ENCODE measurements at places on chromosomes 6 and 20. TPM values are rescaled to one million over a fixed set of nuclear protein-coding genes. Genes with fewer than 3 reads are reported as not detected.
A peak's percentile ranks its signal among the peaks of the same experiment; 100 is the strongest.

Gene IL17A
- not detected for total RNA-seq

Gene RIPPLY2
- total RNA-seq, result not detected

DNA sequence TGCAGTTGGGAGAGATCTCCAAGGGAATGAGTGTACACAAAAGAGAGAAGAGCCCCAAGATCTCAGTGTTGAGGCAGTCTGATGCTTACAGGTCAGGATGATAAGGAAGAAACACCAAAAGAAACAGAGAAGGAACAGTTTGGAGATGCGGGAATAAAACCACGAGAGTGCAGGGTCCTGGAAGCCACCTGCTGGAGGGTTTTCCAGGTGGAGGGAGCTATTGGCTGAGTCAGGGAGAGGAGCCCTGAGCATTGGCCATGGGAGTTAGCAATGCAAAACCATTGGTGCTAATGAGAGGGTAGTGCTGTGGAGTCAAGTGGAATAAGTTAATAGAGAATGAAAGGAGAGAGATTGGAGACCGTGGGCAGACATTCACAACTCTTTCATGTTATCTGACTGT, 39.2 kb upstream of the RIN2 start:
- no peak for DNase-seq

DNA sequence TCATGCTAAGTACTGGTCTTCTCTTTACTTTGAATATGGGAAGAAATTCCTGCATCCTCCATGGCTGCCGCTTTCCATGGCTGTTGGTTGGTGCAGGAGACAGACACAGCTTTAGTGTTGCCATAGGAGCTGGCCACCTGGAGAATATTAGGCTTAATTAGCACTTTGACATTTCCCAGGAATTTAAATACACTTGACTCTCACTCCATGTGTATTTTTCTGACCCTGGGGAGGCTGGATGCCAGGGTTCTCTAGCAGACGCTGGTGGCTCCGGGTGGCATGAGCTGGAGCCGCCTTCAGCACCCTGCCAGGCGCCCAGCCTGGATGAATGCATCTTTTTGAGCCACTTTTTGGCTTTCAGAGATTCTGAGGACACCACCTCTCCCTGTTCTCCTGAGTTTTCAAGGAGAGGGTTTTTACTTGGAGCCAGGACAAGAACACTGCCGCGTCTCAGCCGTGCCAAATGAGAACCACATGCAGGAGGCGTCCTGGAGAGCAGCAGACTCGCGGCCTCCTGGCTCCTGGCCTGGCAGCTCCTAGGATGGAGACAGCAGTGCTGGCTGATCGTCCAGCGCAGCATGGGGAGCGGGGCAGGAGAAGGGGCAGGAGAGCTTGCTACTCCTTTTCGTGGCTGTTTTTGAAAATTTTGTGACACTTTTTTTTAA, 258.8 kb downstream of the SMOC2 start:
- peak; percentile 37 for DNase-seq

Gene ZNF391
- total RNA-seq, result 17.0 TPM

Gene CHMP4B
- total RNA-seq, result 87.4 TPM

Gene NKX2-2
- total RNA-seq, result not detected

Gene LAMA2
- total RNA-seq, result not detected

GRCh38 chr20:48536206-48536605, 291.6 kb downstream of the PREX1 start:
- peak; percentile 82 for DNase-seq

Gene BMP5
- not detected for total RNA-seq

DNA sequence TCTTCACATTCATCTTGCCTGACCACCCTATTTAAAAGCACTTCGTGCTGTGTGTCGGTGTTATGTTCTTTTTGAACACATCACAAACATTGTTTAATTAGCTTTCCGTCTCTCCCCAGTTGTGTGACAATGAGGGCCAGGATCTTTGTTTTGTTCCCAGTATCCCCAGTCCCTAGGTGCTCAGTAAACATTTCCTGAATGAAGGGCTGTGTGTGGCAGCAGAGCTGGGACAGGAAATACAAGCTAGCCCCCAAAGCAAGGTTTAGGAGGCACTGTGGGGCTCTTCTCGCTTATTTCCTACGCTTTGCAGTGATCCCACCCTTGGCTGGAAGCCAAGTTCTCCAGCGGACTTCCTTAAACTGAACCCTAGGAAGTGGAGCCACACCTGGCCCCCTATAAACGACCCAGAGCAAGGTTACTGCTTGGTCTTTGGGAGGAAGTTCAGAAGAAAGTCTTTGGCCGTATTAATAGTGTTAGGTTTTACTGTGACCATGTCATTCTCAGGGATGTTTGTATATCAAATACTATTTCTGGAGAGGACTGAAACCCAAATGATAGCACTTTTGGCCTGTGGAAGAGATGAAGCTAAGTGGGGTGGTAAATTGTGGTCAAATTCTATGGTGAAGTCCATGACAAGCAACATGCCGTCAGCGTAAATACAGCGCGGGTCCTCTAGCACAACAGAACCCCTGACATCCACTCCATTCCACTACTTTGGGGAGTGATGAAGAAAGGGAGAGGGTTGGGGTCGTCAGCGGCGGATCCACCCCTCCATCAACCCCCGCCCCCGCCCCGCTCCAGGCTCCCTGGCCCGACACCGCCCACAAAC, 570 bp upstream of the FANCE start:
- no peak for DNase-seq

- no peak for DNase-seq
Observed at GRCh38 chr6:50120300-50120699, 70.6 kb upstream of the DEFB112 start.

Gene MMP24
- 113 TPM for total RNA-seq

DNA sequence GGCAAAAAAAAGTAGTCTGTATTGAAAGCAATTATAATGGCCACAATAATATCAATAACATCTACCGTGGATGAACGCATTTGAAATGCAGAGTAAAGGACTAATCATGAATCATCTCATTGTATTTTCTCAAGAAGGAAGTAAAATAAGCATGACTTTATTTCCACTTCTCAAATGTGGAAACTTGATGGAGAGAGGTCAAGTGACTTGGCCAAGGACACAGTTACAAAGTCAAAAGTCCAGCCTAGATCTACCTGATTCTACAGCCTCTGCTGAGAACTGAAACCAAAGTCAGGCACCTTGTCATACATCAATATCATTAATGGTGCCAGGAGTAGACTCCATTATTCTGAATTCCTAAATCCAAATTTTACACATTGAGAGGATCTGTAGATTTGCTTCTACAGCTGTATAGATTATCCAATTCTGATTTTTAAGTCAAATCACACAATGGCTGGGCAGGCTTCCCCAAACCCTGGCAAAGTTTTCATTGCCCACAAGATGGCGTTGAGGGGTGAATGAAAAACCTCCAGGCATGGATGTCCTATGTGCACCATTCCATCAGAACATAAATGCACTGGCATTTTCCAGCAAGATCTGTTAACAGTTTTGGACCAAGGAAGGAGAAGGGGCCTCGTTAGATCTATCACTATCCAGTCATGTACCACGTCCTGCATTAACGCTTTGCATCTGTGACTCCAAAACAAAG, 423.1 kb downstream of the MAFB start:
- no peak for DNase-seq

DNA sequence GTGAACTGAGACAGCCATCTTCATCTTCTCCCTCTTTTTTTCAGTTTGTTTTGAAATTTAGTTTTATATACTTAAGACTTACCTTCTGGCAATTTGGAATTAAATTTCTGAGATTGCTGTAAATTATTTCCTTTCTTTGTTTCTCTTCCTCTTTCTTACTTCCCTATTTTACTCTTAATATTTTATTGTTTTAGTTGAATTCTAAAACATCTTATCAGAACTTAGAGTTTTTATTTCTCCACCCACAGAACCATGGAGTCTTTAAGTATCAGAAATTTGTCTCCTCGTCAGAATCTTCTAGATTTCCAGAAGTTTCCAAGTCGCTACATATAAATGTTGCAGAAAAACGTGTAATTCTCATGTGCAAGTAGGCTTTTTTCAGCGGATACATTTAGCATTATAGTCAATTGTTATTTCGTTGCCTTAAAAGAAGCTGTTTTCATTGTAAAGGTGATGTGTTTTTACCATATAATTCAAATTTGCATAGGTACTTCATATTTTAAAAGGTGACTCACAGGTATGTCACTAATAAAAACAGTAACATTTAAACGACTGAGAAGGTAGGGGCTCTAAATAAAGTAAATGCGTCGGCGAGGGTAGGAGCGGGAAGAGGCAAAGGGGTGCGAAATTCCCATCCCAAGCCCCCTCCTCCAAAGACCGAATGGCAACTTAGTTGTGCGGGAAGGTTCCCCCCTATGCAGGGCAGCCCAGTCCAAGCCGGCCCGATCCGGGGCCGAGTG, 866 bp upstream of the MYO6 start:
- DNase-seq, result no peak

GRCh38 chr6:107715550-107716321, 108.4 kb downstream of the SCML4 start:
- no peak for DNase-seq

DNA sequence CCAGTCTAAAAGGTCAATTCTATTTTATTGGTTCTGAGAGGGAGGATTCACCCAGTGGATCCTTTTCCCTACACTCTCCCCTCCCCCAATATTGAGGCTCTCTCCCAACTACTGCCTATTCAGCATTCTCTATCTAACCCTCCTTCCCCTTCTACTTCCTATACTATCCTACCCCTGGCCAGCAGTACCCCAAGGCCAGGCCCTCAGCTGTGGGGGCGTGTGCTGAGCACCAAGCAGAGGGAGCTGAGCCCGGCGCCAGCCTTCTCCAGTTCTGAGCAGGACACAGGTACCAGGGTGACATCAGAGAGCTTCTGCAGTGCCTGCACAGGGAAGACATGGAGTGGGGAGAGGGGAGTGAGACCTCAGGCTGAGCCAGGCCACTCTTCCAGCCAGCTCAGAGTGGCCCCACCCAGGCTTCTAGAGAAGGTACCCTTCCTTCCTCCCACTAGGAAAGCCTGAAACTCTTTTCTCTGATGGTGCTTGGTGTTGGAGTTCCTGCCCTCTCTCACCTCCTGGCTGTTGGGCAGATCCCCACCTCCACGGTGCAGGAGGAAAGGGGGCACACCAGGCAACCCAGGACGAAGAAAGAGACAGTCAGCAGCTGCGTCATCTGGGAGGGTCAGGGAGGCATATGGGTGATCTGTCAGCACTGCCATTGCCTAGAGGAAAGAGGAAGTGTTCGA, 1.9 kb downstream of the DDAH2 start:
- no peak for DNase-seq

DNA sequence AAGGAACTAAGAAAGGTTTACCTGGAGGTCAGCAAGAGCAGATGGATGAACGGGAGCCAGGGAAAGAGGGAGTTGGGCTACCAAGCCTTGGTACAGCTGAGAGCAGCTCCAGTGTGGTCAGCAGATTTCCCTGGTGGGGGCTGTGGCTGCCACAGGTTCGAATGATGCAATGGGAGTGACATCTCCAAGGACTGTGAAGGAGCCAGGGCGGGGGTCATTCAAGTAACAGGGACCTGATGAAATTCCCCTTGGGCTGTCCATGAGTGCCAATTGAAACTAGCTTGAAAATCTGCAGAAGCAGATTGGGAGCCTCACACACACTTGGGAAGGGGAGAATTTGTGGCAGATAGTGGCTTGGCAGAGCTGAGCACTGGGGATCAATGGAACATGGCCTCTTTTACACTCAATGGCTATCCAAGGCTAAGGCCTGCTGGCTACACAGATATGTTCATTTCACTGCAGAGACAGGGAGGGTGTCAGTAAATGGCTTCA, 247.0 kb upstream of the ECI2 start:
- no peak for DNase-seq

GRCh38 chr6:167300902-167301777, 10.0 kb downstream of the UNC93A start:
- DNase-seq, result no peak

GRCh38 chr6:3646616-3647362, 104.7 kb downstream of the PXDC1 start:
- DNase-seq, result no peak

Gene COL9A3
- 8.6 TPM for total RNA-seq

DNA sequence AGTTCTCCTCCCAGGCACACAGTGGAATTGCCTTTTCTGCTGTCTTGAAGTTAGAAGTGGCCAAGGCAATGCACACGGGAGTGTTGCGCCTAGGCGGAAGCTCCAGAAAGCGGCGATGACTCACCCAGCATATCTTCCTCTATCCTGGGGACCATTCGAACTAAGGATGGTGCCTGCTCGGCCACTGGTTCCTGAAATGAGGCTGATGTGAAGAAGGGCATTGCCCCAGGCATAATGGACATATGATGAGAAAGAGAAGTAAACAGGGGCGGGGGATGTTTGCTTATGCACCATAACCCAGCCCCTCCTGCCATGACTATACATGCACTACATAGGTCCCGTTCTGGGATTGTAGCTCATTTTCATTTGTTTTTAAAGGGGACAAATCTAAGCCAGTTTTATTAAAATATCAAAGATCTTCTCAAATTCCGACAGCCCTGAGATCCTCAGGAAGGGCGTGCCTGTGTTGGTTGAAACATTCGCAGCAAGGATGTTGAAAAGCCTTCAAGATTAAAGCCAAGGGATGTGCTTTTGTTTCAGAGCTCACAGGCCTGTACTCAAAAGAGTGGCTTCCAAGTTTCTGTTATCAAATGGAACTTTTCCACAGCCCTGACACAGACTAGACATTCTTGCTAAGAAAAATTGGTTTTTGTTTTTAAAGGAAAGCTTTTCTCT, 218.5 kb downstream of the LY86 start:
- no peak for DNase-seq

GRCh38 chr6:163260111-163260895, 154.2 kb upstream of the QKI start:
- peak; percentile 43 for DNase-seq

Gene PRSS16
- total RNA-seq, result 12.9 TPM

GRCh38 chr20:57043669-57044268, 222.7 kb downstream of the BMP7 start:
- no peak for DNase-seq

DNA sequence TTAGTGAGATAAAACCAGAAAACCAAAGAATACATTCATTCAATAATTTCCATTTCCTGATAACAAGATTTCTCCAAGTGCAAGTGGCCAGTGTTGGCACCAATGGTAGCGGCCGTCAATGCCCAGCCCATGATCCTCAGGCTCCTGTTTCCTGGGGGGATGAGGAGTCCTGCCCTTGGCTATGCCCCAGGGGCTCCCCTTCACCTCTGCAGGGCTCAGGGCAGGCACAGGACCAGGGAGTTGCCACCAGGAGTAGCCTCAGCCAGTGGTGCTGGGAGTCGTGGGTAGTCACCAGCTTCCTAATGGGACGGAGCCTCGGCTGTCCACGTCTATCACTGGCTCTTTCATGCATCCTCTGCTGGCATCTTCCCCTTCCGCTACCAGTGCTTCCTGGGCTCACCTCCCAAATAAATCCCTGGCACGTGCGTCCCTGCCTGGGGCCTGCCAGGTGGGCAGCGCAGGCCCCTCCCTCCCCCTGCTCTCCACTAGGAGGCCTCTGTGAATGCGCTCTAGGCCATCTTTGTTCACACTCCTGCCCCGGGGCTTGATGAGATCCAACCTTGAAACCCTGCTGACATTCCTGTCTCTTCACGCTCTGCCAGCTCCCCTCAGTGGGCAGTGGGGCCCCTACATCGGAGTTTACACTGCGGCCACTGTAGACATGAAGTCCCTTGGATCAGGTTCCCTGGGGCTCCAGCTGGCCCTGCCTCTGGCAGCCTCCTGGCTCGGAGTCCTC, 215.7 kb downstream of the SYNDIG1 start:
- peak; percentile 27 for DNase-seq

GRCh38 chr20:61846741-61847419, 218.8 kb downstream of the TAF4 start:
- DNase-seq, result no peak

Measured in G401 (cell line).